ENCODE measurements at places on chromosomes 2 and 18.

DNA sequence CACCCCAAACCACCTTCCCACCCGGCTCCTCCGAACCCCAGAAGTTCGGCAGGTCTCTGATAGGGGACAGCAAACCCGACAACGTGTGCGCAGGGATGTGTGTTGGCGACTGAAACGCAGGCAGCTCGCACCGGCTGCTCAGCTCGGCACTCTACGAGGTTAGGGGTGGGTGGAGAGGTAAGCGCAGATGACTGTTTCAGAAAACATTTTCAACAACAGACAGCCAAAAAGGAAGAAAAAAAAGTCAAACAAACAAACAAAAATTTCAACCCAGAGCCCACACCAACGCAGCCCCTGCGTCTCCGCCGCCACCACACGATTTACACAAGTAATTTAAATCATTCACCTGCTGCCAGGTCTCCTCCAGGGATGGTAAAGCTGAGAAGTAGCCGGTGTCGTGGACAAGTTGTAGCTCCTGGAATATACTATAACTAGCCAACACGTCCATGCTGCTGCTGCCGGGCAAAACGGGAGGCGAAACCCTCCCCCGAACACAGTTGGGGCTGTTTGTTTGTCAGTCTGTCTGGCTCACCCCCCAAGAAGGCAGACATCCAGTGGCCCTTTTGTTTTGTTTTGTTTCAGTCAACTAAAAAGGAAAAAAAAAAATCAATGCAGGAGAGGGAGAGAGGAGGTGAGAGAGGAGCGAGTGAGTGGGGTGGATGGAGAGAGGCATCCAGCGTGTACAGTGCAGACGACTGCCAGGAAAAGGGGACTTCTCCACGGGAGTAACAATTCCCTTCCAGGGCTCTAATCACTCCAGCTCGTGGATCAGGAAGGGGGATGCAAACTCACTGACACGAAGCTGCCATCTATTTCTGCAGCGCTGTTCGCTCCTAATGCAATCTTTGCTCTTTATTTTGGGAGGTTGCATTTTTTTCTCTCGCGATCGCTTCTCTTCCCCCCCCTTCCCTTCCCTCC is at the start of gene KLF7:
Gene KLF7, minus strand, starts transcription at position 828 of the 918 bp plus-strand sequence. Its CDS starts 380 bp downstream, at position 448.
- no peak for DNase-seq

GRCh38 chr18:49135877-49136276 is 185.1 kb upstream of the SMAD7 start:
- DNase-seq, result no peak

- DNase-seq, result peak; percentile 28
These were observed 45.5 kb upstream of the MSH2 start for GRCh38 chr2:47357483-47357882.

DNA sequence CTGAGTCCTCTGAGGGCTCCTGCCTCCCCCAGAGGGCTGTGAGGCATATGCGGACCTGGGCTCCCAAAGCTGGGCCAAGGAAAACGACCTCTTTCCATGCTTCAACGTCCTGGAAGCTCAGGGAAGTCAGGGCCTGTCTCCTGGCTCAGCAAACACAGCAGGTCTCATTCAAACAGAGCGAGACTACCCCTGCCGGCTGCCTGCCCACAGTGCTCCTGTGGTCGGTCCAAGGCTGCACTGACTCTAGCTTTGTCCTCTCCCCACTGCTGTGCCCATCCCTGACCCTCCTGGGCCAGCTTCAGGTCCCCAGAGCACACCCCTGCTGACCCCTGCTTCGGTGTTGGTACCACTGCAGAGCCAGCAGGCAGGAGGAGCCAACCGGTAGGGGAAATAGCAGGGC is 79.6 kb downstream of the PDCL3 start:
- no peak for DNase-seq

DNA sequence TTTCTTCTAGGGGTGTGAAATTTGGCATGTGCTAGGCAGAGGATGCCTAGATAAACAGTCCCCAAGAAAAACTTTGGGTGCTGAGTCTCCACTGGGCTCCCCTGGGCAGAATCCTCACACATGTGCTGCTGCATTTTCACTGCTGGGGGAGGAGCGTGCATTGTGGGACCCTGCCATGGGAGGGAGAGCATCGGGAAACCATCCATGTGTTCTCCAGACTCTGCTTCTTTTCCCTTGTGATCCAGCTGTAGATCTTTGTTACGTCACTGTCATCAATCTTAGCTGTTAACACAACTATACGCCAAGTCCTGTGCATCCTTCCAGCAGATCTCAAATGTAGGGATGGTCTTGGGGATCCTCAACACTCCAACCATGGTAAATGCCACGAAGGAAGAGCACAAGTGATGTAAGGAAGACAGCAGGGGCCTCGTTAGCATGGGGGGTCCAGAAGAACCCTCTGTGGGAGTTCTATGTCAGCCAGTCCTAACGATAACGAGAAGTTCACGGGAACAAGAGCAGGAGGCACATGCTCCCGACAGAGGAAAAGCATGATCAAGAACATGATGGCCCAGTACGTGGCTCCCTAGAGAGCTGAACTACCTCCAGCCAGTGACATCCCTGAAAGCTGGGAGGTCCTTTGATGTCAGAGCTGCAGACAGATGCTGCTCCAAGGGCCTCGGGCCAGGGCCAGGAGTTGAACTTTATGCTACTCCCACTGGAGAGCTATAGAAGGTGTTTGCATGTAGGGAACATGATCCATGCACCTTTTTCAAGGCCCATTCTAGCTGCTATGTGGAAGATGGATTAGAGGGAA is 41.1 kb upstream of the NPAS2 start:
- peak; percentile 44 for DNase-seq

- DNase-seq, result no peak
These were observed 159.1 kb upstream of the ALPP start for GRCh38 chr2:232219496-232219870.

- DNase-seq, result no peak
These were observed 628.6 kb downstream of the NR4A2 start for GRCh38 chr2:155703917-155704316.

GRCh38 chr2:58896638-58897037 is 655.5 kb upstream of the FANCL start:
- DNase-seq, result peak; percentile 77

DNA sequence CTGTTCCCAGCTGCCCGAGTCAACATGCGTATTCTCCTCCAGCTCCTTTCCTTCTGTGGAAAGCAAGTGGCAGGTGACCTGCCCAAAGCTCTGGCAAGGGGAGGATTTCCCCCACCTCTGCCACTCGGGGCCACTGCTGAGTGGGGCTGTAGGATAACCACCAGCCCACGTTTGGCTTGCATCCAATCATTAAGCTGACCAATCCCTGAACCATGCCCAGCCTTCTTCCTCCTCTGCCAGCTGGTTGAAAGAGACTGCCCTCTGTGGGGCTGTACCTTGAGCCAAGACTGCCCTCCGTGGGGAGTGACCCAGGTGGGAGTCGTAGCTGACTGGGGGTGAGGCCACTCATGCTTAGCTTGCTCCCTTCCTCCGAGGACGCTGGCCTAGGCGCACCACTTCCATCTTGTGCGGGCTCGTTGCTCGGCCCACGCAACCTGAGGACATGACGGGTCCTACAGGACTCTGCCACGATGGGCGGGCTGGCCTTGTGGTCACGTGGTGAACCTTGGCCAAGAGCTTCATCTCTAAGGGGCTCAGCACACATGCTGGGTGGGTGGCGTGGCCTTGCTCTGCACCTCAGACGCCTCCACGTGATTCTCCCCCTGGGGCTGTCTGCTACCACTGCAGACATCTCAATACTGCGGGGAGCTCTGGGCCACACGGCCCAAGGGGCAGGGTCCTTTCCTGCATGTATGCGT is 112.1 kb downstream of the NDUFA10 start:
- no peak for DNase-seq

DNA sequence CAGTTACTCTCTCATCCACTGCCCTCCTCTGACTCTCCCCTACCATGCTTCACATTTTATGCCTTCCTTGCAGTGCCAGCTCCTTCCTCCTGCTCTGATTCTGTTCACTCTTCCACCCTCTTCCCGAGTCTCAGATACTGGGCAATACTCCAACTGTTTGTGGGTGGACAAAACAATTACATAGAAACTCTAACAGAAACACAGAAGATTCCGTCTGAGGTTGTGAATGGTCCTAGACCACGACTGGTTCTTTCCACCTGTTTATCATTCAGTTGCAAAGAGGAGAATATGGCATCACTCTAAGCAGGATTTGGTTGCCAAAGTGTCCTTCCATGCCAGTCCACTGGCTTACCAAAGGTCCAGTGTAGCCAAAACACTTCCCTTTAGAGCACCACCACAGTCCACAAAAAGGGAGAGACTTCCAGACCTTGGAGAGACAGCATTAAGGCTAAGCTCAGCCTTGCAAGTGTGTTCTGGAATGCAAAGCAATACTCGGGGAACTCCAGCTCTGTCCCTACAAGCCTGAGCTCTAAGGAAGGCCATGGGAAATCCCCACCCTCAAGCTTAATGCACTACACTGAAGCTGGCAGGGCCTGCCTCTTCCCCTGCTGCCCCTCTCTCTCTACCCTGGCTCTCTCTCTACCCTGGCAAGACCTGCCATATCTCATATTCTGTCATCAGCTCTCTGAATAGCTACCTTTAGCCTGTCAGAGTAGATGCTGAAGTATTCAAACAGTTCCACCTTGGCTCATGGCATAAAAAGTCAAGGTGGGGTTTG is 33.6 kb upstream of the RND3 start:
- no peak for DNase-seq

GRCh38 chr2:164816900-164817299 is 24.7 kb downstream of the COBLL1 start:
- no peak for DNase-seq

DNA sequence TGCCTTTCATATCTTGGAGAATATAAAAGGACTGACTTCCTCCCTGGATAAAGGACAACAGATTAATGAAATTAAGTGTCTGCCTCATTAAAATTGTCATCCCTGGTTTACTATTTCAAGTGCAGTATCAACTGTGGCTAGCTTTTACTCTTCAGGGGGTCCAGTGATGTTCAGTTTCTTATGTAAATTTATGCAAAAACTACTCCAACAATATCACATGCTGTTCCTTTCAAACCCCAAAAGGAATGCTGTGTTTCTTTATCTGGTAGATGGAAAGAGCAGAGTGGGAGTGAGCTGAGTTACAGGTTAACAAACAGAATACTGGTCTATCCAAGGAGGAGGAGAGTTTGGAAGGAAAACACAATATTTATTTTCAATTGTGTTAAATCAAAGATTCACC is 283.7 kb upstream of the VWC2L start:
- DNase-seq, result no peak

DNA sequence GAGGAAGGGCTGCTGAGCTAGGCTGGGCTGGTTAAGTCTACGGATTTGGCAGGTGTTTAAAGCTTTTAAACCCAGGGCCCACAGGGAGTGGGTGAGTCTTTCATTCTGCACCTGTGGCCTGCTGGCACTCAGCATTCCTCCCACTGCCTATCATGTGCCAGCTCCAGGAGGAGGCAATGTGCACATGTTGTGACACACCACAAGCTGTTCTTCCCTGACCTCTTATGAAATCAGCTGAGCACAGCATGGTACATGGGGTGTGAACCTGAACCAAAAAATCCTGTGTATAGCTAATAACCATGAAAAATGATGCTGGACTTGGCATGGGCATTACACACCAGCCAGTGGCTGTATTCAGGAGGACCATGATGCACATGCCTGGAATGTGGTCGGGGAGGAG is 297.9 kb upstream of the MMADHC start:
- DNase-seq, result no peak

DNA sequence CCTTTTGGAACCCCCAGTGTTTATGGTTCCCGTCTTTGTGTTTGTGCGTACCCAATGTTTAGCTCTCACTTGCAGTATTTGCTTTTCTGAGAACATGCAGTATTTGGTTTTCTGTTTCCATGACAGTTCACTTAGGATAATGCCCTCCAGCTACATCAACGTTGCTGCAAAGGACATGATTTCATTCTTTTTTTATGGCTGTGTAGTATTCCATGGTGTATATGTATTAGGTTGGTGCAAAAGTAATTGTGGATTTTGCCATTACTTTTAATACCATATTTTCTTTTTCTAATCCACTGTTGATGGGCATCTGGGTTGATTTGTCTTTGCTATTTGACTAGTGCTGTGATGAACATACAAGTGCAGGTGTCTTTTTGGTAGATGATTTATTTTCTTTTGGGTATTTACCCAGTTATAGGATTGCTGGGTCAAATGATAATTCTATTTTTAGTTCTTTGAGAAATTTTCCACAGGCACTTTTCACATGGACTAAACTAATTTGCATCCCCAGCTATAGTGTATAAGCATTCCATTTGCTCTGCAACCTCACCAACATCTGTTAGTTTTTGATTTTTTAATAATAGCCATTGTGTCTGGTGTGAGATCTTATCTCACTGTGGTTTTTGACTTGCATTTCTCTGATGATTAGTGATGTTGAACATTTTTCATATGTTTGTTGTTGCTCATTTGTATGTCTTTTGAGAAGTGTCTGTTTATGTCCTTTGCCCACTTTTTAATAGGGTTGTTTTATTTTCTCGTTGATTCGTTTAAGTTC is 63.6 kb downstream of the CERS6 start:
- DNase-seq, result no peak

GRCh38 chr18:53380063-53380639 is 844.3 kb downstream of the MBD2 start:
- DNase-seq, result no peak

GRCh38 chr2:159125858-159126257 is 157.4 kb downstream of the TANC1 start:
- DNase-seq, result no peak

- no peak for DNase-seq
These were observed 7.7 kb upstream of the LYPD1 start for GRCh38 chr2:132677661-132678060.

DNA sequence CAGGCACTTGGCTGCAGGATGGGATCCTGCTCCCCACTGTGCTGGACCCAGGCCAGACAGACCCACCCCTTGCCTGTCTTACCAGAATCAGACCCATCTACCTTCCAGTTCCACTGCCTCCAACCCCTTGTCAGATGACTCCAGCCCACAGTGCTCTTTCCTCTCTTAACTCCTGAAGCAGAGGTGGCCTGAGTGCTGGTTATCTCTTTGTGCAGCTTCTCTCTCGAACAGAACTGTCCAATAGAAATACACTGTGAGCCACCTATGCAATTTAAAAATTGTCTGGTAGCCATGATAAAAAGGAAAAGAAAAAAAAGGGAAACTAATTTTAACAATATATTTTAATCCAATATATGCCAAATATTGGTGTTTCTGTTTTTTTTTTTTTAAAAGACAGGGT is 160.2 kb upstream of the SMAD2 start:
- DNase-seq, result no peak

- no peak for DNase-seq
These were observed 752 bp upstream of the CYTIP start for GRCh38 chr2:157444641-157445040.

GRCh38 chr2:31483246-31483645 is 68.7 kb upstream of the XDH start:
- DNase-seq, result no peak

DNA sequence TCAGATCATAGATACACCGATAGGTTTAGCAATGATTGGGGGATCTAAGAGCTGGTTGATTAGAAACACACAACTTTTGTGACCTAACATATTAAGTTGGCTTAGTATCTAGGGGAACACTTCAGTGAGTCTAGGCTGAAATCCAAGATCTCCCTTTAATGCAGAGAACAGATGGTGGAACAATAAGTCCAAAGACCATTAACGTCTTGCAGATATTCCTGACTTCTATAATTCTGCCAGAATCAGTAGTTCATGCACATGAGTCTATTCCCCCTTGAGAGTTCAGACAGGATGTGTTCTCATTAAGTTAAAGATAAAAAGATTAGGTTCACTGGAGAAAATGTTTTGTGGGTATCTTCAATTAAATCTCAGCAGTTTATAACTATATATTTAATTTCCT is 506.5 kb downstream of the TSN start:
- DNase-seq, result no peak

Measured in fibroblast of skin of left biceps (primary cell).